EH (cell line): ENCODE measurements at places on chromosomes 3 and 15.

GRCh38 chr3:5874931-5875341 is 687.4 kb downstream of the EDEM1 start:
- DNase-seq, result no peak

DNA sequence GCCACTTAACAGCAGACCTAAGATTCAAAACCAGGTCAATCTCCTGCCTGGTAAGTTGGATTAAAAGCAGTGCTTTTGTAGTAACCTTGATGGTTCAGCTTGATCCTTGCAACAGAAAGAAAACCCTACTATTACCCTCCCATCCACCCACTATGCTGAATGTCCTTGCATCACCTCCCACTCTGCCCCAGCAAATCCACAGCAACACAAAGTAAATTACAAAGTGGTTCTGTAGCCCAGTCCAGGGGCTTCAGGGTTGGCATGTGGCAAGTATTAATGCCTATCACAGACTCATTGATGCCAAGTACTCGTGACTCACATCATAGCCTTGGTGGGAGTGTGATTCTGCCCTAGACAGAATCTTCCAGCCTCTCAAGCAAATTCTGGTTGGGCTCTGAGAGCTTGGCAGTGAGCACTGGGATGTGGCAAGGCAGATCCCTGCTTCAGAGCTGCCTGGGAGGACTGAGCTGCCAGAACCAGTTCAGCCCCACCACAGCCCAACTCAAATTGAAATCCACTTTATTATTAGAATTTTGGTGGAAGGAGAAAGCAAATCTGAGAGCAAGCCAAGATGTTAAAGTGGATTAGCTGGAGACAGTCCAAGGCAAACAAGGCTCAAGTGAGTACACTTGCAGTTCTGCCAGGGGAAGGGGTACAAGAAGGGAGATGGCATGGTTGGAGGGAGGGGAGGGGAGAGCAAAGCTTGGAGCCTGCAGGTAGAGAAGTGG is 225.8 kb upstream of the UMPS start:
- DNase-seq, result peak; percentile 86

DNA sequence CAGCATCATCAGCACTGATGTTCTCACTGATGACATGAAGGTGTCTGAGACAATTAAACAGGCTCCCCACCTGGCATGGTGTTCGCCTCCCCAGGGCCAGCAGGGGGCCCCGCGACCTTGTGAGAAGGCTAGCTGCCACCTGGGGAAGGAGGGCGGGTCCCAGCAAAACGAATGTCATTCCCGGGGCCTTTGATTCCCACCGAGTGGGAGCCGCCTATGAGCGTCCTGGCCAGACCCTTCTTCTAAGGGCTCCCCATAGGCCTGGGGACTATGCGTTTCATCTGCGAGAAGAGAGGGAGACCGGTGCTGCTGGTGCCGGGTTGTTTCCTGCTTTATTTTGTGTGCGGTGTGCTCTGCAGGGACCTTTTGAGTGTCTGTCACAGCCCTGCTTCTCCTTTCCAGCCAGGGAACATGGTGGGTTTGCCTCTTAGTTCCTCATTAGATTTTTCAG is 20.5 kb upstream of the MINDY4B start:
- peak; percentile 10 for DNase-seq

DNA sequence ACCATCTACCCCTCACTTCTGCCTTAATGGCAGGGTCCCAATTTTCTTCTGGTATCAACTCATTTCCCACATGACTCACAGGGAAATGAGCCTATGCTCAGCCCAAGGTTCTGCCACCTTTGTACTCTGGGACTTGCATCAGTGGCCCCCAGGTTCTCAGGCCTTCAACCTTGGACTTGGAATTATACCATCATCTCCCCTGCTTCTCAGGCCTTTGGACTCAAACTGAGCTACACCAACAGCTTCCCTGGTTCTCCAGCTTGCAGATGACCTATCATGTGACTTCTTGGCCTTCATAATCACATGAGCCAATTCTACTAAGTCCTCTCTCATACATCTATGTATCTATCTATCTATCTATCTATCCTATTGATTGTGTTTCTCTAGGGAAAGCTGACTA is 149.5 kb downstream of the PLCH1 start:
- no peak for DNase-seq

DNA sequence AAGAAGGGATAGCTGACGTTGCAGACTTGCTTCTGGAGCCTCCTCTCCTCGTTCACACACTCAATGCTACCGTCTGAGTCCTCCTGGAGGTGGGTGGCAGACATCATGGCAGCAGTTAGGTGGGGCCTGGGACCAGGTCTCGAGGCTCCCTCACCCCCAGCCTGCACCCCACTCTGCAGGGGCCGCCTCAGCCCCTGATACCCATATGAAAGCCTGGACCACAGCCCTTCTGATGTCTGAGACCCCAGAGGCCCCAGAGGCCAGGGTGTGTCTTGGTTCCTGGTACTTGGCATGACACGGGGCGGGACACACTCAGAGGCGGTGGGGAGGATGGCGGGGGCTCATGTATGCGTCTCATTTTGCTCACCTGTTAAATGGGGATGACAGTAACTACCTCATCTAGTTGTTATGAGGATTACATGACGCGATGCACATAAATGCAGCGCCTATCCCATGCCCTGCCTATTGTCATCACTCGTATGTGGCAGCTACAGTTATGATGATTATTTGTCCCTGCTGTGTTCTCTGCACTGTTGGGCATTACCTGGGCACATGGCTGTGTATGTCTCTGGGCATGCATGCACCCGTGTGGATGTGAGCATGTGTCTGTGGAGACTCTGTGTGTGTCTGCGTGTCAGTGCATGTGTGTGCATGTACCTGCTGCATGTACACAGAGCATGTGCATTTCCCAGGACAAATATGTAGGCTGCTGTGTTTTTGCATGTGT is 39.9 kb downstream of the FEM1B start:
- DNase-seq, result no peak

- no peak for DNase-seq
Measured at GRCh38 chr3:121836064-121836463, 1.1 kb downstream of the EAF2 start.

DNA sequence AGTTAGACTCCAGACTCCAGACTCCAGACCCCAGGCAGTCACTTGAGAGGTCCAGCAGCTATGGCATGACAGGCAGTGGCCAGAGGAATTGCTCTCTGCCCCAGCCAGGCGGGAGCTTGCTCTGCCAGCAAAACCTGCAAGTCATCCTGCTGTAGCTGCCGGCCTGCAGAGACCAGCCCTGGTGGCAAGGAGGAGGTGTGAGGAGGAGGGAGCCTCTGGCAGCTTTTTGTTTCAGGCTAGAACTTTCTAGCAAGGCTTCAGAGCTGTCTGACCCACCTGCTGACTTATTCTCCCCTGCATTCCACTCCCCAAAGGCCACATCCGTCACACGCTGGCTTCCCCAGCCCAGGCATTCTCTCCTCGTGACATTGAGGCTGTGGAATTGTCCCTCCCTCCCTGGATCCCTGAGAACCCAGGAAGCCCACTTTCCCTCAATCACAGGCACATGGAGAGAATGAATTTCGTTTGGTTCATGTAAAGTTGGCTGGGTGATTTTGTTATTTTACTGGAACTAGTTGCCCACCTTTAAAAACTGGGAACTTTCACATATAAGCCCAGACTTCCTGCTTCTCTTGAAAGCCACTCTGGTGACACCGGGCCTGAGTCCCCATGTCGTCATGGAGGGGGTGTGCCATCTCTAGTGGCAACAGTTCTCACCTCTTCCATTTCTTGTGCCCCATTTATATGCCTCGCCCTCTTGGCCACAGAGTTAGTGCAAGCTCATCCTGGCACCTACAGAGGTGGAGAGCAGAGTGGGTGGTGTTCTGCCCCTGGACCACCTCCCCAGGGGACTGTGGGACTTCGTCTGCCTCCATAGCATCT is 82.7 kb downstream of the ABHD5 start:
- peak; percentile 47 for DNase-seq

GRCh38 chr15:52786436-52787122 is 3.6 kb downstream of the ONECUT1 start:
- DNase-seq, result no peak

- no peak for DNase-seq
Measured at GRCh38 chr15:88431441-88431840, 35.7 kb downstream of the MRPL46 start.

- DNase-seq, result peak; percentile 32
Measured at GRCh38 chr3:37279236-37279635, 104.9 kb upstream of the LRRFIP2 start.

DNA sequence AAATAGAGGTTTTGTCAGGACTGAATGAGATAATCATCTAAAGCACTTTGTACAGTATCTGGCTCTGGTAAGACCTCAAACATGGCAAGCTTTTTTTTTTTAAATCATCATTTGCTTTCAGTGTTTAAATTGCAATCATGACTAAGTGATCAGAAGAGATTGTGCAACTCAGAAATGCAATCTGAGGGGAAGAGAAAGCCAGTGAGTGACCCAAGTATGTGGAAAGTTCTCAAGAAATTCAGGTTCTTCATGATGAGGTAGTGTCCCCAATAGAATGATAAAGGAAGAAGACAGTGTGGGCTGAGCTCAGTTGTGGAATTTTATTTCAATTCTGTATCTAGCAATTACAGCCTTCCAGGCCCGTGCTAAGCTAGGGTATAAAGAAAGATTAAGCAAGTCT is 132.2 kb upstream of the TBC1D5 start:
- DNase-seq, result no peak

GRCh38 chr15:80586161-80586560 is 108.9 kb upstream of the ABHD17C start:
- DNase-seq, result no peak

DNA sequence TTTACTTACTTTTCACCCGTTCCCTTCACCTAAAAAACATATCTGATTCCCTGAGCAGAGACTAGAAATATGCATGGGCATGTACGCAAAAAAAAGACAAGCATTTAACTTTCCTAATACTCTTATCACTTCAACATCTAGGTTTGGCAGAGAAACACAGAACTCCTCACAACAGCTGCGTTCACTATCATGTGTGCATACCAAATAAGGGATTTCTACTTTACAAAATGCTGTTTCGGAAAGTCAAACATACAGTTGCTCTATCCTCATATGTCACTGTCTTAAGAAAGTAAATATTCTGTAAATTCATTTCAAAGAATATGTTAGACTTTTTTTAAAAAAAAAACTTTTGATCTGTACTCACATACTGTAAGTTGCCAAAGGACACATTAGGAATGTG is 65.1 kb upstream of the CBLB start:
- DNase-seq, result no peak

DNA sequence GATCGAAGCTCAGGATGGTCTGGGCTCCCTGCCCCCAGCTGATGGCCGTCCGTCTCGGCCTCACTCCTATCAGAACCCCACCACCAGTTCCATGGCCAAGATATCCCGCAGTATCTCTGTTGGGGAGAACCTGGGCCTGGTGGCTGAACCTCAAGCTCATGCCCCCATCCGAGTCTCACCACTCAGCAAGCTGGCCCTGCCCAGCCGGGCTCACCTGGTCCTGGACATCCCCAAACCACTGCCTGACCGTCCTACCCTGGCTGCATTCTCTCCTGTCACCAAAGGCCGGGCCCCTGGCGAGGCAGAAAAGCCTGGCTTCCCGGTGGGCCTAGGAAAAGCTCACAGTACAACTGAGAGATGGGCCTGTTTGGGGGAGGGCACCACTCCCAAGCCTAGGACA is 4.4 kb upstream of the JMJD7 start:
- no peak for DNase-seq

DNA sequence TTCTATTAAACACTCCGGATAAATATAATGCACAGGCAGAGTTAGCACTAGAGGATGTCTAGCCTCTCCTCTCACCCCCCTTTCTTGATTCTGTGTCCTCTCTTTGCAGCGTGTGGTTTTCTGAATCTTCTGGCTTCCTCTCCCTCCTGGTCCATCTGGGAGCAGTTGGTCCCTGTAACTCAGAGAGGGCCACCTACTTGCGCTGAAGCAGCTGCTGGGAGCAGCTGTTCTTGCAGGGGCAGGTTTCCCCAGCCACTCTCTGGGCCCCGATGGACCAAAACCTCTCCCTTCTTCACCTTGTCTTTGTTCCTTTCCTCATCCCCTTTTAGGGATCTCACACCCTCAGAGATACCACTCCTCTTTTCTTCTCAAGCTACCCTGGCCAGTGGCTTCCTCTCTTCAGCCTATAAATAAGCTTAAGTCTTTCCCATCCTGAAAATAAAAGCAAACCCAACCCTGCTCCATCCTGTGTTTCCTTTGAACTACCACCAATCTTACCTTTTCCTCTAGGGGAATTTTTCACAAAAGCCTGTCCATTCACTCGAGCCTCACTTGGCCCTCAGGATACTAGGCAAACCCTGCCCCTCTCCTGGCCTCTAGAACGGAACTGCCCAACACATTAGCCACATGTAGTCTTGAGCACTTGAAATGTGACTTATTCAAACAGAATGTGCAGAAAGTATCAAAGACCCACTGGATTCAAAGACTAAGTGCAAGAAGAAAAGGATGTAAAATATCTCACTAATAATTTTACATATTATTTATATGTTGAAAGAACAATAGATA is 59.7 kb downstream of the STARD5 start:
- no peak for DNase-seq

GRCh38 chr3:179265875-179266274 is 15.0 kb upstream of the KCNMB3 start:
- no peak for DNase-seq

DNA sequence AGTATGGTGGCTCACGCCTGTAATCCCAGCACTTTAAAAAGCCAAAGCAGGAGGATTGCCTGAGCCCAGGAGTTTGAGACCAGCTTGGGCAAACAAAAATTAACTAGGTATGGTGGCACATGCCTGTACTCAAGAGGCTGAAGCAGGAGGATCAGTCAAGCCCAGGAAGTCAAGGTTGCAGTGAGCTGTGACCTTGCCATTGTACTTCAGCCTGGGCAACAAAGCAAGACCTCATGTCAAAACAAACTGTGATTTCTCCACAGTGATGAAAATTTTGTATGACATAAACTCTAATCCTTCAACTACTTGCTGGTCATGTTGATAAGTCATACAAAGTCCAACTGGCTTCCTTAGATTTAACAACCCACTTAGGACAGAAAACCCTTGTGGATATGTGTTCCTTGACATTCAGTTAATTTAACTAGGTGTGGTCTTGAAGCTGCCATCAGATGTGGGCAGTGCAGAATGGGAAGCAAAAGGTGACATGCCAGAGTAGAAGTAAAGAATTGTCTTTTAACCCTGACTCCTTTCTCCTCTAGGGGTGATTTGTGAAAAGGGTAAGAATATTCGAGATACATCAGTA is 263.3 kb downstream of the PTPRG start:
- DNase-seq, result no peak

DNA sequence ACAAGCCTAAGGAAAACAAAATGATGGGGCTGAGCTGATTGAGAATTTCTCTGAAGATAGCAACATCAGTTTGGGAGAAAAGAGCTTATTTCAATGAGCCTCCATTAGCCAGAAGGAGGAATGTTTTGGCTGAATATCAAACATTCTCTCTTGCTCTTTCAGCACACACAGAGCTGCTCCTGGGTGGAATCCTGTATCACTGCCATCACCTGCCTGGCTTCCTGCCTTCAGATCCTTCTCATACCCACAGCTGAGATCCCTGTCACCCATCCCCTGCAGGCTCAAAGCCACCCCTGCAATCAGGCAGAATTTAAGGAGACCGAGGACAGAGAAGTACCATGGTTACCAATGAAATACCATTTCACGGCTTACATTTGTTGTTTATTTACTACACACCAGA is 27.2 kb upstream of the SYN2 start:
- DNase-seq, result no peak

- peak; percentile 97 for DNase-seq
Measured at GRCh38 chr3:45551214-45552010, 43.1 kb upstream of the LIMD1 start.

GRCh38 chr3:167057581-167057980 is 322.5 kb downstream of the ZBBX start:
- no peak for DNase-seq
